Stimulated activated CD8-positive, alpha-beta memory T cell treated with anti-CD3 and anti-CD28 coated beads, Interleukin-7, amount 100 ng/mL, for 1 hour (primary cell): ENCODE measurements at places on chromosomes 7 and 10.

DNA sequence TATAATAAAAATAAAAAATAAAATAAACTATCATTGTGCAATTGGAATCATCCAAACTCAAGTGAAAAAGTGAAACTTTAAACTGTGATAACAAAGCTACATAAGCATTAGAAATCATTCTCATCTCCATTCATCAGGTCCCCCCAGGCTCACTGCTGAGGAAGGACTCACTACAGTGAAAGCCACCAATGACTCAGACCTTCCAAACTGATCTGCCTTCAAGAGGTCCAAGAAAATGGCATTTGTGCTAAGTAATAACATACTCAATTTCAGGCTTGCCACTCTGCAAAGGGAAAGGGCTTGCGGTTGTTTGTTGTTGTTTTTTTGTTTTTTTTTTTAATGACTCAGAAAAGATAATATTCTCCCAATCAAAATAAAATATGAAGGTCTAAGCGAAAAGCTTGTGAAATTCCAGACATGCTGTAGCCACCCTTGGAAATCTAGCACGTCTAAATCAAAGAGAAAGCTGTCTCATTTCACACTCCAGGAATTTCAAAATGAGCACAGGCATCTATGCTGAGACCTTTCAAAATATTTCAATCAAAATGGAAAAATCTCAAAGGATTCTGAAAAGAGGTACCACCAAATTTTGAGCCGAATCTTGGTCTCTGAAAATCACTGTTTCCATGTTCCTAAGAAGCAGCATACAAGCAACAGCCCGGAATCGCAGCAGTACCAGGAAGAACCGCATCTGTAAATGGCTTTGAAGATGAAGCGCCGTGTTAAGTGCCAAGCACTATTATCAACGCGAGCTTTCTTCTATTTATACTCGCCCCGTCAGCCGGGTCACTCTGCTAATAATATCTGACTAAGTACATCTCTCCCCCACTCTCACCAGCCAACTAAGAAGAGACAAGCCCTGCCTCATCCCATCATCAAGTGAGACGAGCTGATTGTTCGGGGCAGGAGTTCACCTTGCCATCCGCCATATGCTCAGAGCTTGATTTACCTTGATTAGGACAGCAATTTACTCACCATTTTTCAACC is 13.5 kb downstream of the SFMBT2 start:
- DNase-seq, result no peak

DNA sequence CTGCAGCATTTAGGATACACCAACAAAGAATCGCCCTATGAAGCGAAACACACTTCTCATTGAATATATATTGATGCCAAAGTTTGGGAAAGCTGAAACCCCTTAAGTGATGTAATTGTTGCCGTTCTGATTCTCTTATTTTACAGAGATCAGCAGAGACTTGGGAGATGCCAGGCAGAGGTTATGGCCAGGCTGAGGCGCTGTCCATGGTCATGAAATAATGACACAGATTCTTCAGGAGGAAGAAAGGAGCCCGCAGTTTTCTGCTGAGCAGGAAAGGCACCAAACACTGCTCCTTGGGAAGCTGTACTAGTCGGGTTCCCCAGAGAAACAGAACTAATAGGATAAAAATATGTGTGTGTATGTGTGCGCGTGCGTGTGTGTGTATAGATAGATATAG is 566.0 kb downstream of the CALN1 start:
- DNase-seq, result no peak

- DNase-seq, result no peak
These were observed 254.1 kb upstream of the PFKP start for GRCh38 chr10:2813286-2813685.

GRCh38 chr10:128915630-128916029 is 551.4 kb upstream of the MGMT start:
- no peak for DNase-seq

GRCh38 chr7:112069879-112070321 is 136.3 kb downstream of the DOCK4 start:
- DNase-seq, result no peak

GRCh38 chr7:191105-191980 is 1.0 kb upstream of the FAM20C start:
- DNase-seq, result no peak

- DNase-seq, result no peak
These were observed 5.3 kb downstream of the ESYT2 start for GRCh38 chr7:158824028-158824427.

GRCh38 chr7:103524042-103524907 is 78.3 kb upstream of the SLC26A5 start:
- no peak for DNase-seq

DNA sequence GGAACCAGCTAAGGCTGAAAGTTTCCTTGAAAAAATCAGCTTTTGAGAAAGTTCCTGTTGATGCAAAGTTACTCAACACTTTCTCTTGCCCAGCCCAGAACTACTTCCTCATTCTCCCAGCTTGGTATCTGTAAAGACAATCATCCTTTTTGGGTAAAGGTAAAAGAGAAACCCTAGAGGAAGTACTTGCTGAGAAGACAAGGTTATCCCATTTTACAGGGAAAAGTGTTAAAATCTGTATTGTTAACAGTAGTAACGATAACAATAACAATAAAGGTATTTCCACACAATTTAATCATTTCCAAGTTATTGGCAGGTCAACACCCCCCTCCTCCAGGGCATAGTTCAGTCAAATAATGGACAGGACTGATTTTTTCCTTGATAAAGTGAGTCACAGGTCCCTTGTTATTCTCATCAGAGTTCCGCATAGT is 2.4 kb downstream of the ALOX5 start:
- no peak for DNase-seq
